ENCODE measurements at places on chromosomes 6 and 20.

- no peak for DNase-seq
Measured at GRCh38 chr20:52025938-52026337, 165.6 kb downstream of the ZFP64 start.

DNA sequence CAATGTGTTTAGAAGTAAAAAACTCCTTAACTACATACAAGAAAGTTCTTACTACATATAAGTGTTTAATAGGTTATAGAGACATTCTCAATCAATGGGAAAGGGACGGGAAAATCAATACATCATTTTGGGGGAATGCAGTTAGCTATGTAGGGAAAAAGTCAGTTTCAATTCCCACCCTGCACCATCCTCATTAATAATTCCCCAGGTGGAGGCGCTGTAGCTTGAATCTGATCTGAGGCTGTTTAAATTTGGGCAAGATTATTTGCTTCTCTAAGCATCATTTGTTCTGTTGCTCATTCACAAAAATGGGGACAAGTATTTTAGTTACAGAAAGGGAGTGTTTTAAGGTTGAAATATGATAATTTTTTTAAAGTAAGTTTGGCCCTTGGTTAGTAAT is 19.1 kb downstream of the OLIG3 start:
- no peak for DNase-seq

DNA sequence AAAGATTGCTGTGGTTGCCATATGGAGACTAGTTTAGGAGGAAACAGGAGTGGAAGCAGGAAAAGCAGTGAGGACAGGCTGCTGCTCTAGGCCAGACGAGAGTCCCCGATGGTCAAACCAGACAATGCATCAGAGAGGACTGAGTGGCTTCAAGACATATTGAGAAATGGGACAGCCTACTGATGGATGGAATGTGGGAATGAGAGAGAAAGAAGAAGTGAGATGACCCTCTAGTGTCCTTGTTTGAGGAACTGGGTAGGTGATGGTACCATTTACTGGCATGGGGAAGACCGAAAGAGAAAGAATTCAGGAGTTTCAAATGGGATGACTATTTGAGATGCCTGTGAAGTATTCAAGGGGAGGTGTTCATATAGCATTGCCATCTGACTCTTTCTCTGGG is 111.8 kb upstream of the LAMP5 start:
- DNase-seq, result no peak

GRCh38 chr6:89413006-89413400 is 930 bp upstream of the RRAGD start:
- DNase-seq, result no peak

DNA sequence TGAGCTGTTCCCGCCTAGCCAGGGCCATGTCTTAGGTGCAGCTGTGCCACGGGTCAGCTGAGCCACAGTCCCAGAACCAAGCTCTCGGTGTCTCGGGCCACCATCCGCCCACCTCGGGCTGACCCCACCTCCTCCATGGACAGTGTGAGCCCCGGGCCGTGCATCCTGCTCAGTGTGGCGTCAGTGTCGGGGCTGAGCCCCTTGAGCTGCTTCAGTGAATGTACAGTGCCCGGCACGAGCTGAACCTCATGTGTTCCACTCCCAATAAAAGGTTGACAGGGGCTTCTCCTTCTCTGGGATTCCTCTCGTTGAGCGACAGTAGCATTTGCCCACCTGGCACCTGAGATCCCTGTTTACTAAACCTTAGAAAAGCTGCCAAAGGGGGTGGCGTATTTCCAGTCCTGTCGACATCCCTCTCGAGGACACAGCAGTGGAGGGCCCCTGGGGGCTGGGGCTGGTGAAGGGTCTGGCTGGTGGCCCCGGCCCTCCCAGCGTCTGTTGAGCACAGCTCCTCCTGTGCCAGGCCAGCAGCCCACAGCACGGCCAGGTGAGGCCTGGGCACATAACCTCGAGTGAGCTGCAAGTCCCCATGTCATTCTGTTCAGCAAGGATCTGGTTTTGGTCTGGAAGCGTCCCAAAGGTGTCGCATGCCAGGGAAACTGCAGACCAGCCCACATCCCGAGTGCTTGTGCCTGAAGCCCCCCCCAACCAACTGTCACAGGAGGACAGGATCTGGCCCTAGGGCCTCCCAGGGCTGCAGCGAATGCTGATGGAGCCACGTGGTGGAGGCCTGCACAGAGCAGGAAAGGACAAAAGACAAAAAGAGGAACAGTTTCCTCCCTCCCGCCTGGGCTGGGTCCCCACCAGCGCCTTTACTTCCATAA is 21.2 kb upstream of the PYGB start:
- no peak for DNase-seq

DNA sequence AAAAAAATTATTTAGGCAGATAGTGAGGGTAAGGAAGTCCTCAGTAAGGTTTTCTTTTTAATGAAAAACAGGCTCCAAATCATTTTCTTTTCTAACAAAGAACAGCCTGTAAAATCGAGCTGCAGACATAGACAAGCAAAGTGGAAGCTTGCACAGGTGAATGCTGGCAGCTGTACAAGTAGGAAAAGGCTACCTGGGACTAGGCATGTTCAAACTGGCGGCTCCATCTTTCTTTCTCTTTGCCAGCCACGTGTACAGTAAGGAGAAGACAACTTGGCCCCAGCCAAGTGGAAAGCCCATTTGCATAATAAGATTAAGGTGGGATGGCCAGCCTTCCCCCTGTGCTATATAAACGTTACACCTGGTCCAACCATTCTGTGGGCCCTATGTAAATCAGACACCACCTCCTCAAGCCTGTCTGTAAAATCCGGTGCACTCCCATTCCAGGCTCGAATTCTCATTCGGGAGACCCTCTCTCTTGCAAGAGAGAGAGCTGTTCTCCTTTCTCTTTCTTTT is 27.0 kb upstream of the SLC2A12 start:
- DNase-seq, result no peak

- DNase-seq, result peak; percentile 24
Measured at GRCh38 chr6:166815629-166816028, 140.7 kb downstream of the RNASET2 start.

DNA sequence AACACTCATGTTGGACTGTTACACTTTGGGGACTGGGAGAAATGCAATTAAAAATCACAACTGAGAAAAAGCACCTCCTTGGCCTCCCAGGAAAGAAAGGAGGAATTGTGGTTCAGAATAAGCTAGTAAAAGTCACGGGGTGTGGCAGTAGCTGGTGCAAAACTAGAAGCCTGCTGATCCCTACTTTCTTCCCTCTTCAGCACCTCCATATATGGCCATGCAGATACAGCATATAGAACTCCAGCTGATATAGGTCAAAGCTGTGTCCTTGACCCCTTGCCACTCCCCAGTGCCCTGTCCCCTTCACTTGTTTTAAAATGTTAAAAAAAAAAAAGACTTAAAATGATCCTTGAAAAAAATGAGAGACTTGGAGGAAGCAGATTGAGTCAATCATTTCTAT is 5.5 kb upstream of the FLRT3 start:
- no peak for DNase-seq

DNA sequence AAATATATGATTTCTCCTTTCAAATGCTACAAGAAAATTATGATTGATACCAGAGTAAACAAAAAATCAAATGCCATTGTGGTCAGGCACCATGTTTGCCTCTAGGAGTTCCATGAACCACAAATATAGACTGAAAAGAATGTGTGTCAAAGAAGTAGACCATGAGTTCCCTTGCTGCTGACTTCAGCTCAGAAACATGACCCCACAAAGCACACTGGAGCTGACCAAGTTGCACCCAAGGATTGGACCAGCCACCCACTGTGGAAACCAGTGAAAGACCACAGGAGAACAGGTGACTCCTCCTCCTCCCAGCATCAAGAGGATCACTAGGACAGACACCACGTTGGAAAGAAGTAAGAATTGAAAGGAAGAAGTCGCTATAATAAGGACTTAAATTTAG is 90.8 kb upstream of the TENT5A start:
- no peak for DNase-seq

DNA sequence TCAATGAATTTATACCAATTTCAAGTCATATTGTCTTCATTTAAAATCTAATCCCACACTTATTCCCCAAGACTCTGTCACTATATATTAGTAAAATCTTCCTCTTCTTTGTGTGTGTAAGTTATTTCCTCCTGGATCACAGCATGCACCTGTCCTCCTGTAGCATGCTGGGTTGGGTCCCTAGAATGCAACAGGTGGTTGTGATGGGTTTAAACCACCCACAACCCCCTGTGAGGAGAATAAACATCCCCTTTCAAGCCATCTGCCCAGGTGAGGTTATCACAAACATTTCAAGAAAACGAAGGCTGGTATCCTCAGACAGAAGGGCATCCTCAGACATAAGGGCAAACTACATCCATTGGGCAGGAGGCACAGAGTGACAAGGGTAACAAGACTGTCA is 26.4 kb downstream of the DZANK1 start:
- no peak for DNase-seq

GRCh38 chr6:23200946-23201345 is 631.6 kb downstream of the HDGFL1 start:
- no peak for DNase-seq

DNA sequence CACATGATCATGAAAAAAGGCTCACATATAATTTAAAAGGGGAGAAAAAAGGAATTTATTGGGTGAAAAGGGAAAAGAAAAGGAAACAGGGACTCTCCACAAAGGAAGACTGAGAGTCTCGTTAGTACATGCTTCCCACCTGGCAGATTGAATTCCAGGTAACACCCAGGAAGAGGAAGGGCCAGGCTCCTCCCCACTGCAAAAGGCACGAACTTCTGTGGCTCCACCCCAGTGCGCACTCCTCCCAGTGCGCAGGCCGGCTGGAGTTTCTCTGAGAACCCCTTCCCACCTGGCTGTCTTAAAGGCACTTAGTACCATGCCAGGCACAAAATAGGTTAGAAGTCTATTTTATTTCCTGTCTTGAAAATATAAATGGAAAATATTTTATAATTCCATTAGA is 129.8 kb downstream of the COL12A1 start:
- no peak for DNase-seq

GRCh38 chr6:157471895-157472686 is 91.1 kb downstream of the ZDHHC14 start:
- no peak for DNase-seq

DNA sequence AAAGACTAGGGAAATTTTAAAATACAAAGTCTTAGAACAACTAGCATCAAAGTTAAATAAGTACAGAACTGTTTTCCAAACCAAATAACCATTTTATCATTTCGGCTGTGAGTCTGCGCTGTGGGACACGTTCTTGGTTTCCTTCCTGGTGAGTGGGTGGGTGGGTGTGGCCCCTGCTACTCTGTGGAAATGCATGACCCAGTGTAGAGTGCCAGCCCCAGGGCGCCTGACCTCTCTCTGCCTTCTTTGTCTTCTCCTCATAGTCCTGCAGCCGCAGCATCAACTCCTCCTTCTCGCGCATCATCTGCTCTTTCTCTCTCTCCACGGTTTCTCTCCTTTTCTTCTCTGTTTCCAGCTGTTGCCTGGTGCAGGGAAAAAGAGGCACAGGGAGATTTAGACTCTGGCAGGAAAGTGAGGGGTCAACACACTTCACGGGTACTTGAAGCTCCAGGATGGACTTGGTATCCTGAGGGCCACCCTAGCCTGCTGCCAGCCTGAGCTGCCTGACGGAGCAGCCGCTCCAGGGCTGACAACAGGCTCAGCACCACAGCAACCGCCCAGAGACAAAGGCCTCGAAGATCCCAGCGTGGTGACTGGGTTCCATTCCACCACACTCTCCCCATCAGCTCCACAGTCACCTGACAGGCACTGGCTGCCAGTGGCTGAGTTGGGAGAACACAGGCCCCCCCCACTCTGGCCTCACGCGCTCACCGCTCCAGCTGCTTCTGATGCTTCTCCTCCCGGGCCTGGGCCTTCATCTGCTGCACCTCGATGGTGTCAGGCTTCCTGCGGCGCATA is 48.4 kb downstream of the EZR start:
- no peak for DNase-seq

DNA sequence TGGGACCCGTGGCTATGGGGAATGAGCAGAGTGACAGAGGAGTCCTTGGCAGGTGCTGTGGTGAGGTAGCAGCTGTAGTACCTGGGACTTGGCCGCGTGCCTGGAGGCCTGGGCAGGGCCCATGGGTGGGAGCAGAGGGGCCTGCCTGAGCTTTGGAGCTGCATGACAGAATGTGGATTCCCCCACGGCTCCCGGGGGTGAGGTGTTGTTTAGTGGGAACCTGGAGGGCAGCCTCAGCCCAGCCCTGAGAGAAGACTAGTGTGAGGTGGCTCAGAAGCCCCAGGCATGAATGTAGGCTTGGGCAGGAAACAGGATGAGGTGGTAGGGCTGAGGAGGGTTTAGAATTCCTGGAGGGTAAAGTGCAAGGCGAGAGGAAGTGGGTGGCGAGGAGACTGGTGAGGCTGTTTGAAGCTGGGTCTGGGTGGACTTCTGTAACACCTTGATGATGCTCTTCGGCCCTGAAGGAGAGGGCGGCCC is 86.5 kb upstream of the SCP2D1 start:
- no peak for DNase-seq

DNA sequence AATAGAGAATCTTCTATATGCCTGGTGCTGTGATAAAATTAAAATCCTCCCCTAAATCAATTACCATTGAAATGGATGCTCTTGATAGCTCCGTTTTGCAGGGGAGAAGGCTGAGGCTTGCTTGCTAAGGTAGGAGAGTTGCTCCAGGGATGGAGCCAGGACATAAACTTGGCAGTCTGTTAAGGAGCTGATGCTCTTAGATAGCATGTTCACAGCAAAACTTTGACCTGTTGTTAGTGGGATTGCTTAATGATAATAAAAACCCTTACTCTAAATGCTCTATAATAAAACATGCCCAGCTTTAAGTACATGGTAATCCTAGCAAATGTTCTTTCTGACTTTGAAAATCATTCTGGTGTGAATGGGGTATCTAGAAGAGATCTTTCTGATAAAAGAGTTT is 228.4 kb upstream of the JAG1 start:
- DNase-seq, result no peak

DNA sequence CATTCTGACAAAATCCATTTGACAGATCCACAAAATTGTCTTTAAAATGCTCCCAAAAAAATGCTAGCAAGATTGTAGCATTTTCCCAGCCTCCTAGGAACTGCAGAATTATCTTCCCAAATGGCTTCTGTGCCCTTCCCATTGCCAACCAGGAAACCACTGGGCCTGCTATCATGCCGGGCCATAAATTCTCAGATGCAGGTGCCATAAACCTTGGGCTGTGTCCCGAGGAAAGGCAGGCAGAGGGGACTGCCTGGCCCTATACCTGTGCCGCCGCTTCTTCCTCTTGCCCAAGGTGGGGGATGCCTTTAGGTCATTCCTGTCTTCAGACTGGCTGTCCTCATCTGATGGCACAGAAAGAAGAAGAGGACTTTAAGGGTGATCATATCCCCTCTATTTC is 2.8 kb downstream of the VSX1 start:
- no peak for DNase-seq

- DNase-seq, result no peak
Measured at GRCh38 chr6:138862456-138862855, 66.6 kb downstream of the ECT2L start.

DNA sequence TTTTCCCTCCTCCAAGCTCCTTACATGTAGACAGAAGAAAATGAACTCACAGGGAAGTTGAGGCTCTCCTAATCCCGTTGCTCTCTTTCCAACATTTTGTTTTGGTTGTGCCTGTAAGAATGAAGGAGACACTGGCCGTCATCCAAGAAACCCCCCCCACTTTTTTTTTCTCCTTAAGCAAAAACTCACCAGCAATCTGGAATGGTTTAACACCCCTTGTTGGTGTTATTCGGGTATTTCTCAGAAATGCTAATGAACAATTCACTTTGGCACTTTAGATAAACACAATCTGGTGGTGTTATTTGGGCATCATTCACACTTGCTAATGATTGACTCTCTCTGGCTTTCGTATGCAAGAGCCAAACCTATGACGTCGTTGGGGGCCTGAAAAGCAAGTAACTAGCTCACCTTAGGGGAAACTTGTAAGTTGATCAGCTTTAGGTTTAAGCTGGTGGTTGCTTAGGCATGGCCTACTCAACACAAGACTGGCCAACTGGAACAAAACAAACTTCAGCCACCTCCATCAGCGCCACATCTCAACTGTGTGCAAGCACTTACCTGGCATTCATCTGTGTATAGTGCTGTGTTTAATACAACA is 24.3 kb upstream of the OLIG3 start:
- DNase-seq, result no peak
